ENCODE measurements at places on chromosomes 4 and X.

- DNase-seq = no peak
These were observed 597.5 kb upstream of the PCDH7 start for GRCh38 chr4:30122711-30123110.

DNA sequence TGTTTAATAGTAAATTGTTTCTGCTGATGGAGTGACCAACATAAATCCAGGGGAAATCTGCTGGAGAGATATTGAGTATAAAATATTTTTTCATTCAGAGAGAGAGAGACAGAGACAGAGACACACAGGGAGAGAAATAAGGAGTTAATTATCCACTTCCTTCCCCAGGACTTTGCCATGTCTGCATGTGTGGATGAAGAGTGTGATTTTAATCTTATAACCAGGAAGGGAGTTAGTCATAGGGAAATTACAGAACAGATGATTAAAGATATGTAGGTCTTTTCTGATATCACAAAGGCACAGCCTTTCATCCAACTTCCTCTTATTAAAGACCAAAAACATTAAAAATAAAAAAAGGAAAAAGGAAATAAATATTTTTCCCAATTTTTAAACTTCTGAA is 526.3 kb downstream of the SPRY1 start:
- no peak for DNase-seq

- no peak for DNase-seq
These were observed 85.1 kb downstream of the SLC9A7 start for GRCh38 chrX:46673620-46674359.

GRCh38 chrX:74492720-74493201 is 71.5 kb downstream of the SLC16A2 start:
- no peak for DNase-seq

All from CD8-positive, alpha-beta memory T cell (primary cell).